ENCODE measurements at places on chromosomes 4 and X.

- no peak for DNase-seq
Measured at GRCh38 chr4:153090670-153091385, 113.4 kb upstream of the TRIM2 start.

- no peak for DNase-seq
Measured at GRCh38 chr4:82864336-82864979, 26.5 kb downstream of the SEC31A start.

GRCh38 chr4:21102667-21103066 is 402.4 kb downstream of the PACRGL start:
- no peak for DNase-seq

DNA sequence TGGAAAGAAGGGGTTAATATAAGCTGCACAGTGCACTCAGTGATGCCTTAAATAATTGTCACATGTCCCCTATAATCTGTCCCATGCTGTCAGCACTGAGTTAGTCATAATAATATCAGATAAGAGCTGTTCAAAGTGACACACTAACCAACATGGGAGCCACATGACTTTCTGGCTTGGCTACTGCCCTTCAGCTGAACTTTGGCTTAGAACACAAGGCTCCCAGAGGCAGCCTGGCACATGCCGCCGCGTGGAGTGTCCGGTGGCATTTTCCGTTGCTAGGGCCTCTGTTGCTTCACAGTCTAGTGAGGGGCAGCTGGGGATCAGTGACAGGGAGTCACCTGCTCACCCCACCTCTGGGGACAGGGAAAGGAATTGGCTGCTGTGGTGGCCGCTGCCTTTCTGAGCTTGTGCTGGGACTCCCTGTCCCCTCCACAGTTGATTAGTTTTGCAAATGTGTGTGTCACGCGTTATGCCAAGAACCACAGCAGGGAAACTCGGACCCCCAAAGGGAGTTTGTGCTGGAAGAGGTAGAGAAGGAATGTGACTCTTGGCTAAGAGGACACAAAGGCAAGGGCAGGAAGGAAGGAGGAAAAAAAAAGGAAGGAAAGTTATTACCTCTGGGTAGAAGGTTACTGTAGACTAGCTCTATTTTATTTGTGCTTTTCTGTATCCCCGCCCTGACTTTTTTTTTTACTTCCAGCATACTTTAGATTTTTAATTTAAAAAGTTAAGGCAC is 41.1 kb upstream of the PPARGC1A start:
- DNase-seq = no peak

DNA sequence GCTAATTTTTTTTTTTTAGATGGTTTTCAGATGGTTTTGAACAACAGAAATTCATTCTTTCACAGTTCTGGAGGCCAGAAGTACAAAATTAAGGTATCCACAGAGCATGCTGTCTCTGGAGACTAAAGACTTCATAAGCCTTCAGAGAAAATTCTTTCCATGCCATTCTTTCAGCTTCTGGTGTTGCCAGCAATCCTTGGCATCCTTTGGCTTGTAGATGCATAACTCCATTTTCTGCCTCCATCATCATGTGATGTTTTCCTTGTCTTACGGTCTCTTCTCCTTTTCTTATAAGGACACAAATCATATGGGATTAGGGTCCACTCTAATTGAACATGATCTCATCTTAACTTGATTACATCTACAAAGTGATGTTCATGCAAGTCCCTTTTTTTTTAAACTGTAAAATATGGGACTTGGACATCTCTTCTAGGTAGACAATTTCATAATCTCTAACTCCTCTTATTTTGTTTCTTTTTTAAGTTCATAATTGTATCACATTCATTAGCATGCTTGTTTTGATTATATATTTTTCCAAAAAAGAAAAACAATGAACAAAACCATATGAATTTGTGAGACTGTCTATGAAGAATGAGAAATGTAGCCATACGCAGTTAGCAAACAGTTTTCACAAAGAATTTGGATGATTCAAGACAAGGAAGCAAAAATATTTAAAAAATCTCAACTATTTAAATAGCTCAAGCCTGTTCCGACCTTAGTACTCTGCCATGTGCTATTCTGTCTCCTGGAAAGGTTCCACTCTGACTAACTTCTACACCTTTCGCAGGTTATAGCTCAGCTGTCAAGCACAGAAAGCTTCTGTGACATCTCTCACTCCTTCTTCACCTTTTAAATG is 53.1 kb upstream of the GIMD1 start:
- no peak for DNase-seq

DNA sequence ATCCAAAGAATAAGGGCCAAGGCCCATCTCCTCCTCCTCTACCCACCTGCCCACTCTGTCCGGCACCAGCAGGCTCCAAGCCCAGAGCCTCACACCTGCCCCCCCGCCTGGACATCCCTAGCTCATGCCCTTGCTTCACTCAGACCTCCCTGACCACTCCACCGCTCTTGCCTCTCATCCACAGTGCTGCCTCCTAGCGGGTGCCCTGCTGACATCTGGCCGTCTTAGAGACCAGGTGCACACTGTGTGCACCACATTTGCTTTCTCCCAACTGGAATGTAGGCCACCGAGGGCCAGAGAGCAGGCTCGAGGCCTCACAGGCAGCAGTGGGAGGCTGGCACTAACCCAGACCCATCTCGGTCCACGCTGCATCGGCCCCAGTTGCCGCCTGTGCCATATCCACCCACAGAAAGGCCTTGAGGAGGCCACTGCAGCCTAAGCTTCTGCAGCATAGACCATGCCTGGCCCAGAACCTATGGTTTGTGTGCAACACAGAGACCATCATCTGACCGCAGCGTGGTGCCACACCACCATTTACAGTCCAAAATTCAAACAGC is 13.5 kb downstream of the LETM1 start:
- DNase-seq = no peak

Data from cortex of kidney (tissue), 1 donor.